NCI-H2171 (cell line): ENCODE measurements at places on chromosomes 6 and 20.
A peak's percentile ranks its signal among the peaks of the same experiment; 100 is the strongest.

DNA sequence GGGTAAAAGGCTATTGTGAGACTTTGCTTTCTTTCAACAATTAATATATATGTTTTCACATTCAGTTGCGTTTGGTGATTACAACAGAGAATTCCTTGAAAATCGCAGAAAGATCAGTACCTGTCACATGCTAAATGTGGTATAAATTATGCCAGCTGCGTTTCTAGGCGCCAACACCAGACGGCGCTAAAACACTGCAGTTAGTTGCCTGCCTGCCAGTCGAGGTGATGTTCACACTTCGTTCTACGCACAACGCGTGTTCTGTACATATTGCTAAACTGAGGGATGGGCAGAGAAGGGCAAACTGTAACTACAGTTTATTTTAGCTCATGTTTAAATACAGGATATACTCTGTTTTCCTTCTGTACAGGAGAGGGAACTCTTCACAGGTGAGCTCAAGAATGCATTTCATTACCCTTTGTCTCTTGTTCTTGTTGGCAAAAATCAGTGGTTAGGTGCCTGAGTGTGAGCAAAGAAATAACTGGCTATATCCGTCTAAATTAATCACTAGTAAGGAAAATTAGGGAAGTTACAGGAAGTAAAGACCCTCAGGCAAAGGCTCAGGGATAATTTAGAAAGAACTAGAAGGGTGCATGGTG is 100.1 kb upstream of the RGS17 start:
- no peak for DNase-seq

DNA sequence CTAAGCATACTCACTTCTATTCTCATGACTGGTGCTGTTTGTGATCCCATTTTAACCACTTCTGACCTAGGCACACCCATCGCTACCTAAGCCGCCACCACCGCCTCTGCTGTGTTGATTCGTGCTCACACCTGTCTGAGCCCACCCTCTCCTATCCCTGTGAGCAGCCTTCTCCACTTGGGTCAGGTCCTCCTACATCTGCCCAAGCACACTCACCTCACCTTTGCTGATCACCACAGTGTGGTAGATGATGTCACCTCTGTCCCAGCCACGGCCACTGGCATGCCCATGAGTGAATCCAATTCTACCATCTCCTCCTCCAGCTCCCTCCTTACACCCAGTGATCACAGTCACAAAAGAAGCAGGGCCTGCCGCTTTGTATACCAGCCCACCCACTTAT is 20.8 kb downstream of the MUC22 start:
- DNase-seq: no peak

GRCh38 chr6:35810971-35811698 is 6.0 kb downstream of the LHFPL5 start:
- peak; percentile 83 for DNase-seq

- DNase-seq: no peak
These were observed 103.3 kb downstream of the YTHDF1 start for GRCh38 chr20:63112491-63113219.

GRCh38 chr6:35058358-35058675 is 82.8 kb downstream of the TCP11 start:
- no peak for DNase-seq

GRCh38 chr6:29680416-29680815 is 536 bp downstream of the ZFP57 start:
- DNase-seq: no peak

DNA sequence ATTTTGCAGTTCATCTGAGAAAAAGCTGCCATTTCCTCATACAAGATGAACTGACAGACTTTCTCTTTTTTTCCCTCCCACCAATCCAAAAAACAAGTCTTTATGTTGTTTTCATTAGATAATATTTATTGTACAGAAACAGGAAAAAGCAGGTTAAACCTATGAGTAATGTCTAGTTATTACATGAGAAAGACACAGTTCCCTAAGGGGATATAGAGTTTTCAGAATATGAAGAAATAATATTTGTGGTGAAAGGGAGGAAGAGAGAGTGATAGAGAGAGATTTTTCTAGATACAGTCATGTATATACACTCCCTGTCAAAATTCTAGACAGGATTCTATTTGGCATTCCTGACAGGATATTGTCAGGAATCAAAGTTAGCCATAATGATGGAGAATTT is 392.4 kb downstream of the BMP2 start:
- DNase-seq: no peak

- no peak for DNase-seq
These were observed 1643.9 kb downstream of the HACE1 start for GRCh38 chr6:103215847-103216246.

- no peak for DNase-seq
These were observed 273.0 kb downstream of the ADGB start for GRCh38 chr6:146871611-146872425.

DNA sequence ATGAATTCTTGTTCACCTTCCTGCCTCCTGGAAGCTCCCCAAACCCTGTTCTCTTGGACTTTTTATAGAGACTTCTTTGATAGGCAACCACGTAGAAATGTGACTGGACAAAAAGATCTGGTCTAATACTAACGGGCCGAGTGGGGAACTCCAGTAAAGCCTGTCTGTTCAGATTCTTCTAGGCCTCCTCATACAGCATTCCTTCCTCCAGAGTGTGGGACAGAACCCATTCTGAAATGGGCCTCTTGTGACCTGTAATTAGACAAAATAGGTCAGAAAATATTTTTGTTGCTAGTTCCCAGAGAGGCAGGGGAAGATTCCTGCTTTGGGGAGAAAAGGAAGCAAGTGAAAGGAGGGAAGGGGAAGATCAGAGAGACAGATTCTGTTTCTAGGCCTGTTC is 374.3 kb downstream of the CDH26 start:
- no peak for DNase-seq

DNA sequence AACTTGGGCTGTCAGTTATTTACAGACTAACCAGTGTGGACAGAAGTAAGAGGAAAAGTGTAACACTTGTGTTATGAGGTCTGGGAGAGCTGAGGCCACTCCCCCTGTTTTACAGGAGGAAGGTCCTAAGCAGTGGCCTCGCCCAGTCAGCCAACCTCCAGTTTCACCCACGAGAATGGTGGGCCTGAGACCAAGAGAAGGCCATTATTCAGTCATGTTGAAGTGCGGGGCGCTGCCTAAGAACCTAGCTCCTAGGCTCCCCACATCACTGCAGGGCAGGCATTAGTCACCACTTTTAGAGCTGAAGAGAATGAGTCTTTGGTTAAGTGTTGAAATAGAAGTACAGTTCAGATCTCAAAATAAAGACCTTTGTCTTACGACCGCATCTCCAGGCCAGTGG is 27.9 kb downstream of the CDYL start:
- DNase-seq: no peak

DNA sequence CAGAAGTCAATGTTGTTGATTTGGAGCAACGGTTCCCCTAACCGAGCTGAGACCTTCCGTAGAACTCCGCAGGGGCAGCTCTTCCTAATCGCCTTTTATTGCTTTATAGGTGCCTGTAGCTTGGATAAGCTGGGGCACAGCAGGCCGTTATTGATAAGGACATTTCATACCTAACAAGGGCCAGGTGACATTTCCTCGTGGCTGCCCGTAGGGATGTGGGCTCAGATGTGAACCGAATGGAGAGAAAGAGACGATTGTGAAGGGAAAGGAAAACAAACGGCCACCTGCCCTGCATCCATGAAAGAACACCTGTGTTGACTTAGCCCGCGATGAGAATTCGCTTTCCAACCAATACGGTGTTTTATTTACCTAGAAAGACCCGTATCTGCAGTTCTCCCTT is 53.3 kb upstream of the DACT2 start:
- DNase-seq: no peak

DNA sequence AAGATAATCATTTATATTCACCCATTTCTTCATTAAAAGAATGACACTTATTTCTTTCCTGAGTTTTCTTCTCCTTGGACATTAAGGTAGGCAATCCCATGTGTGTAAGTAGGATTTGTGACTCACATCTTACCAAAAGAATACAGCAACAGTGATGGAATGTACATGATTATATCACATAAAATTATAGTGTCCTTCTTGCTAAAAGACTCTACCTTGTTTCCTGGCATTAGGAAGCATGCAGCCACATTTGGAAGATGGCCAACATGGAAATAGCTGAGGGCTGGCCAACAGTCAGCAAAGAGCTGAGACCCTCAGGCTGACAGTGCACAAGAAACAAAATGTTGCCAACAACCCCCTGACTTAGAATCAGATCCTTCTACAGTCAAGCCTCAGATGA is 327.9 kb upstream of the MARCKS start:
- DNase-seq: no peak

GRCh38 chr6:145689529-145689928 is 45.8 kb downstream of the EPM2A start:
- no peak for DNase-seq

GRCh38 chr20:11832851-11833250 is 84.8 kb upstream of the BTBD3 start:
- DNase-seq: no peak

GRCh38 chr20:8589956-8590355 is 457.9 kb downstream of the PLCB1 start:
- no peak for DNase-seq

GRCh38 chr6:129115471-129115870 is 232.5 kb downstream of the LAMA2 start:
- DNase-seq: no peak

DNA sequence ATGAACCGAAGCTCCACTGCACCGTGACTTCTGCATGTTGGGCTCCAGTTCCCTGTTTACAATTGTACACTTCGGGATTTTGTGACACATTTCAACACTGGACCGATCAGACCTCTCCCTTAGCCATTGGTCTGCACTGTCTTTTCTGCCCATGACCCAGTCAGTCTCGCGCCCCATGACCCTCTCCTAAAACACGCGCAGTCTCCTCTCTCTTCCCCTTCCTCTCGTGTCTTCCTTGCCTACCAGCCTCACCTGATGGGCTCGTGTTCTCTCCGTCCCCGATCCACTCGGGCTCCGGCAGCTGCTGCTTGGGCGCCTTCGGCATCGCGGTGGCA is 535 bp upstream of the ABCF1 start:
- no peak for DNase-seq

DNA sequence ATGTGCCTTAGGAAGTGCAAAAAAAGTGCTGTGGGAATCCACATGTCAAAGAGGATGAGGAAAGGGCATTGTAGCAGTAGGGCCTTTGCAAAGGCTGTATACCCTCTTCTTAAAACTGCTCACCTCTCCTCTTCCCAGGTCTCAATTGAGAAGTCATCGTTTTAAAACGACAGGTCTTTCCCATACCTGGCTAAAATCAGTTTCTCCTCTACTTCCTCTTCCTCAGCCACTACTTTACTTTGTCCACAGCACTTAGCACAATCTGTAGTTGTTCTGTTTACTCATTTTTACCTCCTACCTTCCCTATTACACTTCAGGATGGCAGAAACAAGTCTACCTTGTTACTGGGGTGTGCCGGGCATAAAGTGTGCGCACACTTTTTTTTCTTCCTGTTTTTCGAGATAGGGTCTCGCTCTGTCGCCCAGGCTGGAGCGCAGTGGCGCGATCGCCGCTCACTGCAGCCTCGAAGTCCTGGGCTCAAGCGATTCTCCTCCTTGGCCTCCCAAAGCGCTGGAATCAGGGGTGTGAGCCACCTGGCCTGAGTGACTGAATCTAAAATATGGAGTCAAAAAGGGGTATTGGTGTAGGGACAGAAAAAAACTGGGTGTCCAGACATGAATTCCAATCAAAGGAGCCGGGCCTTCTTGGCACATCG is 9.8 kb upstream of the ELOVL5 start:
- DNase-seq: no peak

DNA sequence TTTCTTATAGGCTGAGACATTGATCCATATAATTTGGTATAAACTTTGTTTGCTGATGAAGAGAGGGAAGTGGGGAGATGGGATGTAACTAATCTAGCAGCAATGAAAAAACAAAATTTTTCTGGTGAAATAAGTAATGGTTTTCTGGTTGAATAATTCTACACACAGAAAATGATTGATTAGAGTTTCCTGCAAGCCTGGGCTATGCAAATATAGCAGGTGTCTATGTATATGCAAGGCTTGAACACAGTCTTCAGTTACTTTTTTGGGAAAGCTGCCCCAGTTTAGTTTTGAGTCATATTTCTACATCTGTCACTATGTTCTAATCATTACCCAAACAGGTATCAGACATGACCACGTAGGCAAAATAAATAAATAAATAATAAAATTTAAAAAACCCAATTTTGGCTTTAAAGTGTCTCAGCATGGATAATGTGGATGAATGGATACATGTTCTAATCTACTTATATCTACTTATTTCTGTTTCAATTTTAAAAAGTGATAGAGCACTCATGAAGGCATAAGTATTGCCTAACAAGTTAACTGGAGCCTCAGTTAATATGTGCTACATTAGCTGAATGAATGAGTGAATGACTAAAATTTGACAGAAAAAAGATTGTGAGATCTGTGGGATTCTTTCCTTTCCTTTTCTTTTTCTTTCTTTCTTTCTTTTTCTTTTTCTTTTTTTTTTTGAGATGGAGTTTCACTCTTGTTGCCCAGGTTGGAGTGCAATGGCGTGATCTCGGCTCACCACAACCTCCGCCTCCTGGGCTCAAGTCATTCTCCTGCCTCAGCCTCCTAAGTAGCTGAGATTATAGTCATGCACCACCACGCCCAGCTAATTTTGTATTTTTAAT is 37.2 kb upstream of the TFB1M start:
- no peak for DNase-seq

- DNase-seq: no peak
These were observed 75.4 kb downstream of the FILIP1 start for GRCh38 chr6:75418233-75418632.

- DNase-seq: no peak
These were observed 4.0 kb downstream of the STK4 start for GRCh38 chr20:44970243-44970757.

DNA sequence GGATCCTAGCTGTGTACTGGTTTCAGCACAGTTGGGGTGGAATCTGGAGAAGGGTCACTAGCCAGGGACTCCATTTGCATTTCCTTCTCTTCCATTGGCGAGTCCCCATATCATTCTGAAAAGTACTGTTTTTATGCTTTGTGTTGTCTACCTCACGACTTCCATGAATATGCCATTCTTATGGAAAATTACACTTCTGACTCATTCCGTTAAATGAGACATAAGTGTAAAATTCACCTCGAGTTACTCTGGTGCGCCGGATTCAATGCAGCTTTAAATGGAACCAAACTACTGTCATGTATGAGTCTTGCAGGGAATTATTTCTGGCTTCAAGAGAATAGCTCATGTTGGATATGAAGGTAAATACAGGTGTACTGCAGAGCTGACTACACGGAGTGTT is 99.2 kb downstream of the PDE7B start:
- DNase-seq: no peak

- no peak for DNase-seq
These were observed 56.7 kb downstream of the GMPR start for GRCh38 chr6:16295060-16295459.

- DNase-seq: no peak
These were observed 98.3 kb upstream of the FRMD1 start for GRCh38 chr6:168177103-168177891.

DNA sequence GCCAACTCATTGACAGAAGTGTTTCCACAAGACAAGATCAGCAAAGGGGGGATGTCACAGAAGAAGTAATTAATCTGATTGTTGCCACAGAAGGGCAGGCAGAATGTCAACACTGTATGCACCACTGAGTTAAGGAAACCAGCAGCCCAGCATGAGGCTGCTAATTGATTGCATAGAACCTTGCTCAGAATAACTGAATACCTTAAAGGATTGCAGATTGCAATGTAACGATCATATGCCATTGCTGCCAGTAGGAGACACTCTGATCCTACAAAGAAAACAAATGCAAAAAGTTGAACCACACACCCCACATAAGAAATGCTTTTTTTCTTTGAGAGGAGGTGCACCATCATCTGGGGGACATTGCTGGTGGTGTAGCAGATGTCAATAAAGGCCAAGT is 13.1 kb downstream of the OR5V1 start:
- no peak for DNase-seq

GRCh38 chr20:6914986-6915385 is 147.5 kb downstream of the BMP2 start:
- no peak for DNase-seq

GRCh38 chr6:72626126-72626525 is 4.3 kb downstream of the KCNQ5 start:
- DNase-seq: no peak
